Esophagus squamous epithelium (tissue), 5 donors: ENCODE measurements at places on chromosomes 3 and 15. TPM values are rescaled to one million over a fixed set of nuclear protein-coding genes. Genes with fewer than 3 reads are reported as not detected.

Gene CRABP1
- not detected for total RNA-seq

Gene ITGB5
- 69.6 TPM for total RNA-seq

Gene GRIP2
- total RNA-seq, result 0.76 TPM

Gene PARP15
- total RNA-seq, result 0.08 TPM
